ENCODE measurements at places on chromosomes 1 and 21.

GRCh38 chr1:31734582-31735107 lies 29.5 kb downstream of the ADGRB2 start:
- no peak for DNase-seq

DNA sequence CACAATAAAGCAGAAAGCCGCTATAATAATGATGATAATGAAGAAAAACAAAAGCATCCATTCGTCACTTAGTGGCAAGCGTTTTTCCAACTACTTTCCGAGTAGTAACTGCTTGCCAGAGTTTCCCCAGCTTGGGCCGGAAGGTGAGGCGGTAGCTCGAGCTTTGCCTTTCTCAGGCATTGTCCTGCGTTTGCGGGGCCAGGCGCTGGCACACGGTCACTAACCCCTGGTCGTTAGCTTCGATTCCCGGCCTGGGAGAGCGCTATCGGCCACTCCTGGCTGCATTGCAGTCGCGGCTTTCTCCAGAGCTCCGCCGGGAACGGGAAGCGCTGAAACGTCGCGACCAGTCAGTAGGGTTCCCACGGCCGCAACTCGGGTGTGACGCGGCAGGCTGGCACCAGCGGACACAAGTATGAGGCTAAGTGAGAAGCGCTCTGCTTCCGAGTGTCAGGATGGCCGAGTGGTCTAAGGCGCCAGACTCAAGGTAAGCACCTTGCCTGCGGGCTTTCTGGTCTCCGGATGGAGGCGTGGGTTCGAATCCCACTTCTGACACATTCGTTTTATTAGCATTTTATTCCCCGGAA lies 14.6 kb upstream of the ZNF692 start:
- DNase-seq = peak; percentile 92

GRCh38 chr1:240878631-240879030 lies 266.7 kb upstream of the GREM2 start:
- DNase-seq = no peak

- no peak for DNase-seq
Observed at GRCh38 chr1:64110924-64111777, 92.3 kb upstream of the UBE2U start.

DNA sequence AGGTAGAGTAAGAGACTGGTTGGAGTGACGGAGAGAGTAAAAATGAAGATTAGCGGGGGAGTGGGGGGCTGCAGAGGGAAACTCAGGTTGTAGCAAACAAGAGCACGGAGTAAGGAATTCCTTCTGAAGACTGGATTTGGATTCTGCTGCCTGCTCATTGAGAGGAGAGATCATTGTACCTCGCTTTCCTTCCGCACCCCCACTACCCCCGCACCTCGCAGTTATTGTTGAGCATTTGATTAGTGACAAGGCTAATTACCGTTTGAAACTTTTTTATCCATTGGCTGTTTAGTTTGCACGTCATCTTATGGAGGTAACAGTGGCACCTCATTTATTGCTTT lies 463 bp downstream of the PRPF3 start:
- no peak for DNase-seq

GRCh38 chr1:85484716-85485115 lies 19.8 kb upstream of the DDAH1 start:
- no peak for DNase-seq

GRCh38 chr1:230303069-230303468 lies 123.1 kb downstream of the PGBD5 start:
- DNase-seq = no peak

DNA sequence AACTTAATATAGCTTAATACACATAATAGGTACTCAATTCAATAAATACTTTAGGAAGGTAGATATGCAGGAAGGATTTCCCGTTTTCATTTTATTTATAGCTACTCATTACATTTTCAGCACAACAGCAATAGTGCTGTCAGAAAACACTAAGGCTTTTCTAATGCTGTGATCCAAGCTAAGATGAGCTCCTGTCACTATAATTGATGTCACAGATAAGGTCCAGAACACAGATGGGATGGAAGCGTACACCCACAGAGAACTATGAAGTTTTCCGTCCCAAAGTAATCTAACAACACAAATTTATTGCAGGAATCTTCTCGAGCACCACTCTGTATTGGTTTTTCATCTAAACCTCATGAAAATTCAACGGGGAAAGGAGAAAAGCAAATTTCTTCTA lies 13.6 kb downstream of the AUNIP start:
- no peak for DNase-seq

DNA sequence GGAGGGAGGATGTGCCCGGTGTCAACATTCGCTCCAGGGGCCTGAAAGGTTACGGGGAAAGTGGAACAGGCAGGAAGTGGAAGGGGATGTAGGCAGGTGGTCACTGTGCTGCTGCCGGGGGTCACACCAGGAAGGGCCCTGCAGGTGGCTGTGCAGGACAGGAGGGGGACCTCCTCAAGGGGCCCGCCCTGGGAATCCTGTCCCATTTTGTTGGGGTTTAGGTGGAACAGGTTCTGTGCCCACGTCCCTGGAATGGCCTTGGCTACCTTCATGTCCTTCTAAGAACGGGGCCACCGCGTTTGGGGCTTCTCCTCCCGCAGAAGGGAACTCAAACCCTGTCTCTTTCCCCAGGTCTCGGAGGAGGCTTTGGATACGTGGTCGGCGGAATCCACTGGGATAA lies 11.9 kb downstream of the SLC45A1 start:
- no peak for DNase-seq

GRCh38 chr1:115466433-115466832 lies 128.4 kb upstream of the NGF start:
- DNase-seq = no peak

DNA sequence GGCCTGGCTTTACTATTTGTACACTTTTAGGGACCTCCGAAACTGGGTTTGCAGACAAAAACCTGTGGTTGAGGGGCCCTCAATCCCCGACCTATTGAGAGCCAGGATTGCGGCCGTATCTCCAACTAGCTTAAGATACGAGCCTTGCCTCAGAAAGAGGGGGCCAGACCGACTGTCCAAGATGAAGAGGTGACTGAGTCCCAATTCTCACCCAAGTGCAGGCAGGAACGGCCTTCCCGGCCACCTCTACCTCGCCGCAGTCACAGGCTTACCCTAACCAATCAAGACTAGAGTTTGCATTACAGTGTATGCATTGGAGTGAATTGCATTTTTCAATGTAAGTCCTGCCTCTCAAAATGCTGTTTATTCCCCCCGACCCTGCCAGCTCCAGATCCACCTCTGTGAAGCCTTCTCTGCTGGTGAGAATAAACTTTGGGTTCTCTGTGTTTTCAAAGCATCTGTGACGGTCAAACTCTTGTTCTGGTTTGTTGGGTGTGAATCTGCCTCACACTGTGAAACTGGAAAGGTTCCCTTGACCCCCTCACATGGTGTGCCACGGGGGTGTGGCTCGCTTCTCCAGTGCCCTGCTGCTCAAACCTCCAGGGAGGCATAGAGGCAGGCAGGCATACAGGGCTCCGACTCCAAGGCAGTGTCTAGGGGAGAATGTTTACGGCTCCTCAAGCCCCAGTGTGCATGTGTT lies 62.2 kb upstream of the WLS start:
- no peak for DNase-seq

DNA sequence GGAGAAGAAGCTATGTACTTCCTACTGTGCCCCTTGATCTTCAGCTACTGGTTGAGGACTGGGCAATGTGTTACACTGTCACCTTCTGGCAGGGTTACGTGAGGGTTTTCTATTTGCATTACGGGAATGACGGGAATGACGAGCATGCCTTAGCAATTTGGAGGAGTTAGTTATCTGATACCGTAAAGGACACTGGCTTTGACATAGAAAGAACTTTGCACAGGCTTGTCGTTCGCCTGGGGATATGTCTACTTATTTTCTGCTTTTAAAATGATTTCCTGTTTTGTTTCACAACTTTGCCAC lies 19.8 kb upstream of the ACBD6 start:
- no peak for DNase-seq

DNA sequence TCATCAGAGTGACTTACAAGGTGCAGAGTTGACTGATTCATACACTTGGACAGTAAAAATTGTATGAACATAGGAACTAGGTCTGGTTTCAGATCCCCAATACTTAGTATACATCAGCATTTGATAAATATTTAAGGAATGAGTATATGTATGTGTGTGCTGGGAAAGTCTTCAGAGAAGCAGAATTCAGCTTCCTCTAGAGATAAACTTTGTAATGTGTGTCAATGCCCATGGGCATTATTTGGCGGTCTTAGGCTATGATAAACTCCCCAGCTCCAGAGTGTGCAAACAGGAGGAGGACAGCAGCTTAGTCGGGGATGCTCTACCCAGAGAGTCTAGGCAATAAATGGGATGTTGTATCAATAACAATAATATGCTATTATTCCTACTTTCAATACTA lies 2.9 kb upstream of the CAMK1G start:
- no peak for DNase-seq

GRCh38 chr21:35326677-35327076 lies 277.6 kb upstream of the RUNX1 start:
- no peak for DNase-seq

GRCh38 chr1:223853275-223853674 lies 7.5 kb upstream of the TP53BP2 start:
- DNase-seq = no peak

DNA sequence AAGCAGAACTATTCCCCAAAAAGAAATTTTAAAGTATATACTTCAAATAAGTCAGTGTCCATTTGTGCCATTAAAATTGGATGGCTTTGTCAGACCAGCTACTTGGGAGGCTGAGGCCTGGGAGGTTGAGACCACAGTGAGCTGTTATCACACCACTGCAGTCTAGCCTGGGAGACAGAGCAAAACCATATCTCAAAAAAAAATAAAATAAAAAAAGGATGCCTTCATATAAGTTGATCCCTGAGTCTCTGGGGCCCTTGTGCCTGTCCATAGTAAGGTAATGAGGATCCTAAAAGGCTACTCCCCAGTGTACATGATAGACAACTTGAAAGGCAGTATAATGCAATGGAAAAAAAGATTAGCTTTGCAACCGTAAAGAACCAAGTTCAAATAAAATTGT lies 81.2 kb upstream of the BARHL2 start:
- DNase-seq = no peak

- DNase-seq = no peak
Observed at GRCh38 chr1:95048317-95048716, 24.4 kb downstream of the ALG14 start.

- no peak for DNase-seq
Observed at GRCh38 chr1:56359056-56359455, 220.3 kb downstream of the PLPP3 start.

- DNase-seq = no peak
Observed at GRCh38 chr1:218587900-218588299, 242.8 kb downstream of the TGFB2 start.

- no peak for DNase-seq
Observed at GRCh38 chr1:240342251-240342625, 250.6 kb downstream of the FMN2 start.

DNA sequence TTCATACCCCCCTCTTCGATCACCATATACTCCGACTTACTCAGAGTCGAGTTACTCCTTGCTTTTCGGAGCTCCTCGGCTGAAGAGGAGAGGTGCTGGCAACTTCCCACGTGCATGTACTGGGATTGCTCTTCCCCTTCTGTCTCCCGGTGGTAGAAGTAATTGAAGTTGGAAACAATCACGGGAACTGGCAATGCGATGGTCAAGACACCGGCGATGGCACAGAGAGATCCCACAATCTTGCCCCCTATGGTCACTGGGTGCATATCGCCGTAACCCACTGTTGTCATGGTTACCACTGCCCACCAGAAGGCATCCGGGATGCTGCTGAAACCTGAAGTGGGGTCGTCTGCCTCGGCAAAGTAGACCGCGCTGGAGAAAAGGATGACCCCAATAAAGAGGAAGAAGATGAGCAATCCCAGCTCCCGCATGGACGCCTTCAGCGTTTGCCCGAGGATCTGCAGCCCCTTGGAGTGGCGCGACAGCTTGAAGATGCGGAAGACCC lies 1.5 kb downstream of the KCNA3 start:
- DNase-seq = peak; percentile 23

DNA sequence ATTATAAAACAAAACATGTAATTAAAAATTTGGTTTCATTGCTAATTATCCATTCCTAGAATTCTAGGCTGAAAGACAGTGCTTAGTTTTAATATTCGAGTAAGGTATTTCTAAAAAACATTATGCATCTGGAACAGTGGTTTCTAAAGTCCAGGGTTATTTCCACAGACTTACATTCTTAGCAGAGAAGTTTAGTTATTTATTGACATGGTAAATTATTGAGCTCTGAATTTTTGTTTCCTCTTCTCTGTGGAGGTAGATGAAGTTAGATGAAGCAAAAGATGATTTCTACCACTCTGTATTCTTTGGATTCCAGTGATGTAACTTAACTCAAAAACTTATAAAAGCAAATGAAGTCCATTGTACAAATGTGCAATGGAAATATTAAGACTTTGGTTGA lies 709.4 kb downstream of the MRPL39 start:
- no peak for DNase-seq

DNA sequence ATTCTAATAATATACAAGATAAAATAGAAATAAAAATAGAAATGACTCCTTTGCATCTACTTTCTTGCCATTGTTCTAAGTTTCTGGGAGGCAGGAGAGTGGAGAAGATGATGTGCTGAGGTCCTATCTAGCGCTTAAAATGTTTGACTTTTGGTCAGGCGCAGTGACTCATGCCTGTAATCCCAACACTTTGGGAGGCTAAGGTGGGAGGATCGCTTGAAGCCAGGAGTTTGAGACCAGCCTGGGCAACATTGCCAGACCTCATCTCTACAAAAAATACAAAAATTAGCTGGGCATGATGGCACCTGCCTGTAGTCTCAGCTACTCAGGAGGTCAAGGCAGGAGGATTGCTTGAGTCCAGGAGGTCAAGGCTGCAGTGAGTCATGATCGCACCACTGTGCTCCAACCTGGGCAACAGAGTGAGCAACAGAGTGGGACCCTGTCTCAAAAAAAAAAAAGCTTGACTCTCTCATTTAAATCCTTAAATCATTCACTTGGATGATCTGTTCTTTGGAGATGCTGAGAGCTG lies 24.2 kb upstream of the SLC45A1 start:
- no peak for DNase-seq

DNA sequence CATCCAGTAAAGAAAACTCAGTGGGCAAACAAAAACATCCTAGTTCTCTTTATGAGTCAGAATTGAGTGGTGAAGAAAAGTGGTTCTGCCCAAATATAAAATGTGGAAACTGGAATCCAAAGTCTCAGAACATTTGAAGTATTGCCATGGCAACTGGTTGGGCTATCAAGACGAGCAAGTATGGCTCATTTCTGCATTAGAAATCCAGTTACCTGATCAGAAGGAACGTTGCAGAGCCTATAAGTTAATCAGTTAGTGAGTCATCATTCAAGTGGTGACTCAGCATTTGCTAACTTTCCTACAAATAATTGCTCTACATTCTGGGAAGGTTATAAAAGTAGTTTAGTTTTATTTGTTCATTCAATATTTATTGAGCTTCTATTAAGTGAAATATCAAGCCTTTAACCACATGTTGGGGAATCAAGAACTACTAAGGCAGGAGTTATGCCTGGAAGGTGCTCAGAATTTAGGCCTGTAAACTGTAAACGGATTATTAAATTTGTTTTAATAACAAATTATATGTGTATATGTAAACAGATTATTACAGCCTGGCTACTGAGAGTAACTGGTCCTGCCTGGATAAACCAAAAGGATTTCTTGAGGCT lies 104.3 kb downstream of the PAPPA2 start:
- DNase-seq = no peak

GRCh38 chr1:156668801-156669637 lies 8.2 kb downstream of the NES start:
- no peak for DNase-seq

- peak; percentile 4 for DNase-seq
Observed at GRCh38 chr1:160046494-160047110, 14.8 kb upstream of the PIGM start.
